GM23338 (cell line): ENCODE measurements at places on chromosomes 6 and 20. TPM values are rescaled to one million over a fixed set of nuclear protein-coding genes. Genes with fewer than 3 reads are reported as not detected.

The HLA-DMB gene
- 1.3 and 1.6 TPM in 2 replicates for total RNA-seq

The PRRT1 gene
- total RNA-seq: 1.2 TPM in 1 of 2 replicates, not detected in the other

The TP53TG5 gene
- not detected in 2 replicates for total RNA-seq

The C6orf141 gene
- 4.0 and 5.2 TPM in 2 replicates for total RNA-seq

The CALHM4 gene
- total RNA-seq: not detected in 2 replicates

- no peak for DNase-seq
Observed at GRCh38 chr6:12288211-12288618, 1.9 kb upstream of the EDN1 start.

DNA sequence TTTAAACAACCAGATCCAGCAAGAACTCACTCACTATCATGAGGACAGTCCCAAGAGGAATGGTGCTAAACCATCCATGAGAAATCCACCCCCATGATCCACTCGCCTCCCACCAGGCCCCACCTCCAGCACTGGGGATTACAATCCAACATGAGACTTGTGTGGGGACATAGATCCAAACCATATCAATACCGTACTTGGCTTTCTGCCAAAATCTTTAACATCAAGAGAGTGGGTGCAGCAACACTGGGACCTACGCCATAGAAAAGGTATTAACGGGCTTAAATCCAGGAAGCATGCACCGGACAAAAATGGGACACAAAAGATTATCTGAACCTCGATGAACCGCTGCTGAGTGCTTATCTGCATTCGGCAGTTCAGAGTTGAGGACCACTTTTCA is 322.3 kb upstream of the ARID1B start:
- DNase-seq: no peak

DNA sequence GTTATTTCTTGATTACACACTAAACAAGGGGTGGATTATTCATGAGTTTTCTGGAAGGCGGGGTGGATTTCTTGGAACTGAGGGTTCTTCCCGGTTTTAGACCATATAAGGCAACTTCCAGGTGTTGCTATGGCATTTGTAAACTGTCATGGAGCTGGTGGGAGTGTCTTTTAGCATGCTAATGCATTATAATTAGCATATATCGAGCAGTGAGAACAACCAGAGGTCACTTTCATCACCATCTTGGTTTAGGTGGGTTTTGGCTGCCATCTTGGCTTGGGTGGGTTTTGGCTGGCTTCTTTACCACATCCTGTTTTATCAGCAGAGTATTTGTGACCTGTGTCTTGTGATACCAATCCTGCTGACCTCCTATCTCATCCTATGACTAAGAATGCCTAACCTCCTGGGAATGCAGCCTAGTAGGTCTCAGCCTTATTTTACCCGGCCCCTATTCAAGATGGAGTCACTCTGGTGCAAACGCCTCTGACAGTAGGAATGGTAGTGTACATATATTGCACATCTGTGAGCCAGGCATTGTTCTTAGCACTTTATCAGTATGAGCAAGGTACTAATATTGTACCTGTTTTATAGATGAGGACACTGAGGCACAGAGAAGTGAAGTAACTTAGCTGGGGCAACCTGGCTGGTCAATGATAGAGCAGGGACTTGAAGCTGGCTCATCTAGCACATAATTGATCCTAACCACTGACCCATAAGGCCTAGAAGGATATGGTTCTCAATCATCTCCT is 203.7 kb downstream of the NFATC2 start:
- no peak for DNase-seq

DNA sequence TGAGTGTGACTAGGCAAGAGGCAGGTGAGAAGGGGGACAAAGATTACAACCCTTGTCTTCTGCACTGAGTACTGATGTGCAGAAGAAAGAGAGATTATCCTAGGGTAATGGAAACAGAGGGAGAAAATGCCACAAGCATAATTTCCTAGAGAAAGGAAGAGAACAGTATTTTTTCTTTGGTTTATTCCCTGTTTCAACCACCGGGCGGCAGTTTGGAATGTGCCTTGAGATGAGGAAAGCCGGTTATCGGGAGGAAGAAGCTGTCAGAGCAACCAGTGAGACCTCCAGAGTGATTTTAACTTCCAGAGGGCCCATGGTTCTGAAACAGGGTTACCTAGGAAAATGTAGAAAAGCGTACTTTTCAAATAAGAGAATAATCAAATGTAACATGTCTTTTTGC is 121.4 kb downstream of the REV3L start:
- peak; percentile 85 for DNase-seq

DNA sequence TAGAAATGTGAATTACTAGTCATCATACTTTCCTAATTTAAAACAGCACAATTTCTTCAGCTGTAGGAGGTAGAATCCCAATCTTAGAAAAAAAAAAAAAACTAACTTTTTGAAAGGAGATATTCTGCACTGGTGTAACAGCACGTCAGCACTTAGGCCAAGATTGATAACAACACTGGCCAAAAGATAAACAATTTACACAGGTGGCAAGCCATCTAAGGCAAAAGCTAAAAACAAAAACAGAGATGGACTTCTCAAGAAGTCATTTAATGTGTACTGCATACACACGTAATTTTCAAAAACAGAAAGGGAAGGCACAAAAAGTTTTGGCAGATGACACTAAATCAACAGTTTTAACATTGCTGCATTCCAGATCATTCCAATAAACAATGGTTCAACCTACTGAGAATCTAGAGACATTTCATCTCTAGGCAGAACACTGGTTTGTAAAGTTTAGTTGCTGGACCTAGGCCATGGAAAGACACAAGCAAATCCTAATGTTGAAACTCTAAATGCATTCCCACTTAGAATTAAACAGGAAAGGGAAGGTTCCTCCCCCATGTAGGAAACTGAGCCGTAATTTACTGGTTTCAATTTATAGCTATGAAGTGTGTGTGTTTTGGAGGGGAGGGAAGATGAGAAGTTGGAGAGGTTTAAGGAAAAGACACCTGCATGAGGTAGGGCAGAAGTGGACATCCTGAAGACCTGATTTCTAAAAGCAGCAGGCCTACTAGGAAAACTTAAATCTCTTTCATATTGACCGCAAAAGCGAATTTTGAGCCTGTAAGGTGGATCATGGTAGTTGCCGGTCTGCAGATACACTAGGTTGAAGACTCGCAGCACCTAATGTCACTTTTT is 1.3 kb downstream of the GCLC start:
- no peak for DNase-seq

GRCh38 chr6:145631374-145631773 is 103.9 kb downstream of the EPM2A start:
- DNase-seq: no peak

- no peak for DNase-seq
Observed at GRCh38 chr6:108078191-108078590, 3.6 kb upstream of the OSTM1 start.

DNA sequence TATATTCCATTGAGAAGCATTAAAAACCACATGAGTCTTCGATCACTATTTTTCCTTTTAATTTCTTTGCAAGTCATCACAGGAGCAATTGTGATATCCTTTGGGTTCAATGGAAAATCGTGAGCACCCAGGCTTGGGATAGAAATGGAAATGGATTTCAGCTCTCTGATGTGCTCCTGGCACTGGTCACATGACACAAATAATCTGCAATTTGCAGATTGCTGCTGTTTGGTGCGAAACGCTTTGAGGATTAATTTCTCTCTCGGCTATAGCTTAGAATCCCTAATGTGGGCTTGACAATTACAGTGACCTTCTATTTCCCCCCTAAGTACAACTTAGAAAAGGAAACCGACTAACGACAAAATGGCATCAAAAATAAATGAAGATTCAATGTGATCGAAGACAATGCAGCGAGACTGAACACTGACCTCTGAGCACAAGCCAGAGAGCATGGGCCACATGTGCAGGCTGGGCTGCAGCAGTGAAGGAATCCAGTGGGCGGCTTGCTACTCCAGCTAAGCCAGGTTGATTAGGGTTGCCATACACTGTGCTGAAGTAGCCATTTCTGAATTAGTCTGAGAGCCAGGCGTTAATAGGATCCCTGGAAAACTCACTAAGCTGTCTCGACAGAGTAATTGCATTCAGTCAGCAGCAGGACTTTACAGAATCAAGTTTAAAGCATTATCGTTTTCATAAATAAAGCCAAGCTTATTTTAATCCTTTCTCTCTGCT is 301.8 kb upstream of the AGPAT4 start:
- peak; percentile 6 for DNase-seq

DNA sequence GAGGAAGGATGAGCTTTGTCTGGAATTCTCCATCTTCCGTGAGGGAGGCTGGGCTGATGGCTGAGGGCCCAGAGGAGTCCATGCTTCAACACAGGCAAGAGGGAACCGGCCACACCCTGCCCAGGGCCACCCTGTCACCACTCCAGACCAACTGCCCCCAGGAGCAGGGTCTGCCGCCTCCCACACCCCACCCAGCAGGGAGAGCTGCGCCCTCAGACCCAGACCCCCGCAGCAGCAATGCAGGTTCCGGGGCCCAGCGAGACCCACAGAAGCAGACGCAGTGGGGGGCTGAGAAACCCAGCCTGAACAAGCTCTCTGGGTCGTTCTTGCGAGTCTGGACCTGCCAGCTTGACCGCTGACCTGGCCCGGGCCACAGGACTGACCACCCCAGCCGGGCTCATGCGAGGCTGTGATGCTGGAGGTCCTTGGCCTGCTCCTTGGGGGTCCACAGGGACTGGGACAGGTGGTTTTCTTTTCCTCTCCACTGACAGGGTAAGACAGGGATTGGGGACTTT is 25.0 kb downstream of the FRMD1 start:
- DNase-seq: no peak

GRCh38 chr6:42963179-42963854 is 2.8 kb downstream of the GNMT start:
- DNase-seq: no peak
